SJCRH30 (cell line): ENCODE measurements at places on chromosomes 2 and 18.

- DNase-seq = peak; percentile 18
These were observed 30.5 kb upstream of the PEX13 start for GRCh38 chr2:60987041-60987440.

DNA sequence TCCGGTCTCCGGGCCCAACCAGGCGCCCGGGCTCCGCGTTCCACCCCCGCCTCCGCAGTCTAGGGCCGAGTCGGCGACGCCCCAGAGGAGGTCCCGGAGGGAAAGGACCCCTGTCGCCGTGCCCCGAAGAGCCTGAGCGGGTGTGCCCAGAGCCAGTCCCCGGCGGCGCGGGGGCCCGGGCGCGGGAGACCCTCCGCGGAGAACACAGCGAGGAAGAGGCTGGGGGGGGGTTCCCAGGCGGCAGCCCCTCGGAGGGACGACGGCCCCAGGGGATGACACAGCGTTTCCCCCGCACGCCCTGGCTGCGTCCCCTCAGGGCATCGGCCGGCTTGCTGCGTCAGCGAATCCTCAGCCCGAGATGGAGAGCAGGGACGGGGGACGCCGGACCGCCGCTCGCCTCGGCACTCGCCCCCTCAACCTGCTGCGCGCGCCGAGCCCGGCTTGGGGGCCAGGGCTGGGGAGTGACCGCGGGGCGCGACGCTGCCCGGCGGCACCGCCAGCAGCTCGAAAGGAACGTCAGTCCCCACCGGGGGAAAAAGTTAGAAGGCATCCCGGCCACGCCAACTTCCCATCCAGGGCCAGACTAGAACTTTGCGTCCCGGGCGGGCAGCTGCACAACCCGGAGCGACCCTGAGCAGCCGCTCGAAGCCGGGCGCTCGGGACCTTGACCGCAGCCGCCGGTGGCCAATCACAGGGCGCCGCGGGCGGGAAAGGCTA lies 711 bp downstream of the SFXN5 start:
- DNase-seq = peak; percentile 52

DNA sequence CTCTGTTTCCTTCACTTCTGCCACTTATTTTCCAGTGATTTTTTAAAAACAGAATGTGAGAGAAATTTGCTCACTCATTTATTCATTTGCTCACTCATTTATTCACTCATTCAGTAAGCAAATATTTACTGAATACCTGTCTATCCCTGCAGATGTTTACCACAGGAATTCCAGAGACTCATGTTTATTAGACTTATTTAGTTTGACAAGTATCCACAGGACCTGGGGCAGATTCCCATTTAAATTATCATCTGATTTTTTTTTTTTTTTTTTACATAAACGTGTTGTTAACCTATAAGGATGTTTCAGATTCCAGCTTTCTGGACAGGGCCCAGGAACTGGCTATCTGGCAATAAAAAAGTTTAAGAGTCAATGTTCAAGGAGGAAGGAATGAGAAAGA lies 175.1 kb upstream of the ERBB4 start:
- DNase-seq = no peak

DNA sequence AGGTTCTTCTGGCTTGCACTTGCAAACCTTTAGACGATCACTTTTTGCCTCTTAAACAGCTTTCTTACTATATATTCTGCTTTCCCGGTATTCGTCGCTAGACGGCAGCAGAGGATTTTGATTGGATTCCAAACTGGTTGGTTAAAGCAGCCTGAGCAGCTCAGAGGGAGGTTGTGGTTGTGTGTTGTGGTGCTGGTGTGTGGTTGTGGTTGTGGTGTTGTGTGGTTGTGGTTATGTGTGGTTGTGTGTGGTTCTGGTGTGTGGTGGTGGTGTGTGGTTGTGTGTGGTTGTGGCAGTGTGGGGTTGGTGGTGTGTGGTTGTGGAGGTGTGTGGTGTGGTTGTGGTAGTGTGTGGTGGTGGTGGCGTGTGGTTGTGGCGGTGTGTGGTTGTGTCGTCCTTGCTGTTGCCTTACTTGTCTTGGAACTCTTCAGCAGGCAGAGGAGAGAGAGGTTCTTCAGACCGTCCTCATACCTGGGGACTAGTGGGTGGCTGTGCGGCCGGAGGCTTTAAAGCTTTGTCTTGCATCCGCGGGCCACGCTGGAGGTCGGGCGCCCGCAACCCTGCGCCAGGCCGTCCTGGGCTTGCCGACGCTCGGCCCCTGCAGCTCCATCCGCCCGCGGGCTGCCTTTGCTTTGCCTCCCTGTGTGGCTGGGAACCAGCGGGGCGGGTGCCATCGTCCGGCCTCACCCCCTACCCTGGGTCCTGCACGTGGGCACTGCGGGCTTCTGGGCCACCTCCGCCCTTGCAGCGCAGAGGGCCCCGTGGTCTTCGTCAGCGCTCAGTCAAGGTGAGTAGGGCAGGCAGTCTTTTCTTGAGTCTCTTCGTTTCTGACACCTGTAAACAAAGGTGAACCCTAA lies 190.8 kb downstream of the ARHGAP28 start:
- peak; percentile 43 for DNase-seq

DNA sequence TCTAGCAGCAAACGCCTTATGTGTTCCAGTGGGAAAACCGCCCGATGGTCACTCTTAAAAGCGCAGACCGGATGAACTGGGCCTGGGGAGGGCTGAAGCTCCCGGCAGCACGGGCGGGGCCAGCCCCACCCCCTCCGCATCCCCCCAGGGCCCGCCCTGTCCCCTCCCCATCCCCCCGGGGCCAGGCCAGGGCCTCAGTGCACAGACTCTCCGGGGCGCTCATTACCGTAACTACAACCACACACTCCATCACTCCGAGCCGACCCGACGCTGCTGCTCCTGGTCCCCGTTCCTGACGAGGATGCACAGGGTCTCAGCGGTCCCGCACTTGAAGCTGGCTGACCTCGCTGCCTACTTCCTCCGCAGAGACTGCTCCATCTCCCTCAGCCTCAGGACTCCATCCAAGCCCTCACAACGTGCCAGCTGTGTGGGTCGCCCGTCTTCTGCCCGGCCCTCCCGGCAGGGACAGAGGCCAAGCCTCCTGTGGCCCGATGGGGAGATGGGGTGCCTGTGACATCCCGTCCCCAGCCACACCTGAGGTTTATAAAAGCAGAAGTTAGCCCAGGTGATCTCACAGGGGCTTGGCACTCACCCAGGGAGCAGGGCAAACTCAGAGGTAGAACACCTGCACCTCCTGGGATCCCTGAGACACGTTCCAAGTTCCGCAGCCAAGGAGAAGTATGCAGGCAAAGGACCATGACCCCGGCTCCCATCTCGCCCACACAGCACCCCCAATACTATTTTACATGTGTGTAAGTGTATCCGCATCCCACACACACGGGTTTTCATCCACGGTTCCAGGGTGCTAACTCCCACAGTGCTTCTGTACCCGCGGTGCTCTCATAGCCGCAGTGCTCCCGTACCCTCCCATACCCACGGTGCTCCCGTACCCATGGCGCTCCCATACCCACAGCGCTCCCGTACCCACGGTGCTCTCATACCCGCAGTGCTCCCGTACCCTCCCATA lies 36.0 kb downstream of the SLC66A2 start:
- no peak for DNase-seq

DNA sequence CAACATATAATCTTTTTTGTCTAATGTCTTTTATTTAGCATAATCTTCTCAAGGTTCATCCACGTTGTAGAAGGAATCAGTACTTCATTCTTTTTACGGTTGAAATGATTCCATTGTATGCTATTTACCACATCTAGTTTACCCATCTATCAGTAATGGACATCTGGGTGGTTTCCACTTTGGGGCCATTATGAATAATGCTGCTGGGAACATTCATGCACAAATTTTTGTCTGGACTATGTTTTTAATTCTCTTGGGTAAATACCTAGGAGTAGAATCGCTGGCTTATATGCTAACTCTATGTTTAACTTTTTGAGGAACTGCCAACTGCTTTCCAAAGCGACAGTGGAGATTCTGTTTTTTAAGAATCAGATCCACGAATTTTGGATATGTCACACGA lies 7.4 kb upstream of the GCG start:
- no peak for DNase-seq

DNA sequence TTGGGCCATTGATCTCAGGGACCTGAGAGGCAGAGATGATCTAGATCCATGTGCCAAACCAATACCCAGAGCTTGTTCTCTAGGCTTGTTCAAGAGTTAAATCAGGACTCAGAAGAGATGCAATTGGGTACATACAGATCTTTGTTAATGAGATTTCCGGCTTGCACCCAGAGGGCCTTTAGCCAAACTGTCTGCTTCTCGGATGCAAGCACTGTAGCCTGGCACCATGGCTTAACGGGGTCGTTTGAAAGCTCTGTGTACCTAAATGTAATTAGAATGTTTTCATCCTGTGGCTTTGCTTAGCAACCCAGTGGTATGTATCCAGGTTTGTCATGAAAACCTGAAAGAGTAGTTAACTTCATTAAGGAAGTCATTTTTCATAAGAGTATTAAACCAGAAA lies 94.2 kb downstream of the TPGS2 start:
- DNase-seq = no peak

DNA sequence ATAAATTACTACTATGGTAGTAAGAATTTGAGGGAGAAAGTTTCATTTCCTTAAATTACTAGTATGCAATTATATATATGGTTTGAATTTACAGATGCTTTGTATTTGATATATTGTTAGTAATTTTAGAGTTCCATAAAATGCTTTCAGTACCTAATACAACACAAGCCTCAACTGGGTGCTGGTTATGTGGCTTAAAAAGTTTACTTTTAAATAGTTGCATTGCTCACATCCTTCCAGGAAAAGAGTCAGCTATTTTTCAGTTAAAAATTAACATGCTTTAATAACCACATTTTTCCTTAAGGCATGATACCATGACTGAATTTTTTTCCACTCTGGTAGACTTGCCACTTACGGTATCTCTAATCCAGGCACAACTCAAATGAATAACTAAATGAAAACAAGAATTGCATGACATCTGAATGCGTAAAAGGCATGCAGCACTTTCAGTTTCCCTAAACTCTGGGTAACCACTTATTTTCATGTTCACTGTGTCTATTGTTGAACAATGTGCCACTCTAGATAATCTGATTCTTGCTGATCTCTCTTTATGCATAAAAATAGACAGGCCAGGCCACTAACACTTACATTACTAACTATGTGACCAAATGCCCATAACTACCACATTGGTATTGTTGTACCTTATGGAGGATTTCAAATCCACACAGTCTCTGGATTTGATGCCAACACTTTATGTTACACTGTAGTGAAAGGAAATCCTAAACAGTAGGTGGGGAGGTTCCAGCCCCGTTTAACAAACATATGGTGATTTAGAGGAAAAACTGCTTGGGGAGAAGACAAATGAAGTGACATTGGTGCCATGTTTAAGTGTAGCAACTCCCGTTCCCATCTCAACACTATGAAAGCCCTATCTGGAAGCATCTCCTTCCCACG lies 35.5 kb upstream of the SLC35F5 start:
- no peak for DNase-seq

- DNase-seq = no peak
These were observed 290.9 kb upstream of the HDAC4 start for GRCh38 chr2:239691720-239692119.

- DNase-seq = no peak
These were observed 401.8 kb downstream of the KCNJ3 start for GRCh38 chr2:155100261-155100660.

GRCh38 chr2:43924463-43924862 lies 71.3 kb downstream of the LRPPRC start:
- no peak for DNase-seq

- peak; percentile 19 for DNase-seq
These were observed 7.4 kb downstream of the LCT start for GRCh38 chr2:135829378-135830135.

- DNase-seq = no peak
These were observed 629.4 kb downstream of the TSN start for GRCh38 chr2:122384768-122385333.

DNA sequence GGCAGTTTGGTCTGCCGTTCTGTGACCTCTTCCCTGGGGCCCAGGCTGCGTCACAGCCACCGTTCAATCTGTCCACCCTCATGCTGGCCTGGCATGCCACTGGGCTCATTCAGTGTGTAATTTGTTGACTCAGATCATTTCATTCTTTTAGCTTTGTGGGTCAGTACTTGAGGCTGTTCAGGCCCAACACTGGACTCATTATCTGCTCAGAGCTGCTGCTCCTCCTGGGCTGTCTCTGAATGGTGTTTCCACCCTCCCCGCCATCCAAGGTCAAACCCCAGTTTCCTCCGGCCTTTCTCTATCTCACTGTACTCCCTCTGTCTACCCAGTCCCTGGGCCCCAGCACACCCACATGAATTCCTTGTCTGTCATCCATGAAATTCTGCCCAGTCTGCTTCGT lies 152.4 kb upstream of the NCK2 start:
- DNase-seq = no peak

GRCh38 chr2:56315376-56315775 lies 131.6 kb downstream of the CCDC85A start:
- no peak for DNase-seq

GRCh38 chr18:69948256-69948655 lies 583 bp upstream of the CD226 start:
- DNase-seq = no peak

DNA sequence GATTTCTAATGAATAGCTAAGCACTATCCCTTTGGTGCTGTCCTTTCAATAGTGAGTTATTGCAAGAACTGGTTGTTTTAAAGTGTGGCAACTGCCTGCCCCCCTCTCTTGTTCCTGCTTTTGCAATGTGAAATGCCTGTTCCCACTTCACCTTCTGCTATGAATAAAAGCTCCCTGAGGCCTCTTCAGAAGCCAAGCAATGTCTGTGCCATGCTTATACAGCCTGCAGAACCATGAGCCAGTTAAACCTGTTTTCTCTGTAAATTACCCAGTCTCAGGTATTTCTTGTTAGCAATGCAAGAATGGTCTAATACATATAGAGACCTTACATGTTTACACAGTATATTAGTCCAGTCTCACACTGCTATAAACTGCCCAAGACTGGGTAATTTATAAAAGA lies 15.0 kb upstream of the METTL21A start:
- DNase-seq = no peak

GRCh38 chr2:215137741-215138340 lies 585 bp downstream of the ABCA12 start:
- no peak for DNase-seq

DNA sequence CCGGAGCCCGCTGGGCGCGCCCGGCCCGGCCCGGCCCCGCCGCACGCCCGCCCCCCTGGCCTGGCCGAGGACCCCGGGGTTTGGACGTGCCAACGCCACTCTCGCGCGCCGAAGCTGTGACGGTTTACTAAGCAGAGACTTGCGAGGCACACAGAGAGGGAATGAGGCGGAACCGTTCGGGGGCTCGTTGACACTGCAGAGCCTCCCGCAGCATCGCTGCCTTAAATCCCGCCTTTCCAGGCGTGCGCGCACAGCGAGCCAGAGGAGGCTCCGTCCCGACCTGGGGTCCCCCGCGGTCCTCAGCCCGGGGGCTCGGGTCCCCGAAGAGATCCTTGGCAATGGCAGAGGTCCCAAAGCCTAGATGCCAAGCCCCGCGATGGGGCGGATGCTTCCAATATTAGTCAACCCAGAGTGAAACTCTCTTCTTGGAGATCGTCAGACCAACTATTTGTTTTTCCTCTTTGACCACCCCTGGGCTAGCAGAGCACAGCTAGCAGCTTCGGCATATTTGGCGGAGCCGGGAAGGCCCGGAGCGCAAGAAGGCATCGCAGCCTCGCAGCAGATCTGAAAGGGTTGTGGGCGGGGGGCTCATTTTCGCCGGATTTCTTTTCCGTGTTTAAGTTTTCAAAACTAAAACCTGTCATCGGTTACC lies at the start of gene ZNF385B:
Gene ZNF385B (minus strand): TSS at position 197 of the 652 bp plus-strand sequence.
- DNase-seq = peak; percentile 65

GRCh38 chr2:12116228-12116750 lies 369.9 kb downstream of the LPIN1 start:
- no peak for DNase-seq
